ENCODE measurements at places on chromosomes 3 and 15.
A peak's percentile ranks its signal among the peaks of the same experiment; 100 is the strongest.

- DNase-seq, result no peak
Observed at GRCh38 chr3:180250172-180250571, 213.4 kb upstream of the PEX5L start.

GRCh38 chr15:63597038-63597790, at the start of gene FBXL22:
Gene FBXL22, plus strand, starts transcription at chr15:63597387. Its CDS starts 6 bp downstream, at chr15:63597393.
- no peak for DNase-seq

DNA sequence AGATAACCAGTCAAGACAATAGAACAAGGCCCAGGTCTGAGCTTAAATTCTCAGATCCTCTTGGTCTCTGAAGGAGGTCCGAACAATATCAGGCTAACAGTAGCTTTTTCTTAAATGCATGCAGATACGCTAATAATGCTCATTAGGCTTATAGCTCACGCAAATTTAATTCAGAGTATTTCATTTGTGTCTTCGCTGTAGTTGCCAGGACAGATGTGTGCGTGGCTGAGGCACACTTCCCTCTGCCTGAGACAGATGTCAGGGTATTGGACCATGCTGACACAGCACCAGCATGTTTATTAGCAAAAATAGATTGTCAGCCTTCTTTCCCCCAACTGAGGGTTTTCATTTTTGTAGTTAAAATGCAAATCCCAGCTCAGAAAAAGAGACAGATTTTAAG, 102.9 kb upstream of the BFSP2 start:
- no peak for DNase-seq

DNA sequence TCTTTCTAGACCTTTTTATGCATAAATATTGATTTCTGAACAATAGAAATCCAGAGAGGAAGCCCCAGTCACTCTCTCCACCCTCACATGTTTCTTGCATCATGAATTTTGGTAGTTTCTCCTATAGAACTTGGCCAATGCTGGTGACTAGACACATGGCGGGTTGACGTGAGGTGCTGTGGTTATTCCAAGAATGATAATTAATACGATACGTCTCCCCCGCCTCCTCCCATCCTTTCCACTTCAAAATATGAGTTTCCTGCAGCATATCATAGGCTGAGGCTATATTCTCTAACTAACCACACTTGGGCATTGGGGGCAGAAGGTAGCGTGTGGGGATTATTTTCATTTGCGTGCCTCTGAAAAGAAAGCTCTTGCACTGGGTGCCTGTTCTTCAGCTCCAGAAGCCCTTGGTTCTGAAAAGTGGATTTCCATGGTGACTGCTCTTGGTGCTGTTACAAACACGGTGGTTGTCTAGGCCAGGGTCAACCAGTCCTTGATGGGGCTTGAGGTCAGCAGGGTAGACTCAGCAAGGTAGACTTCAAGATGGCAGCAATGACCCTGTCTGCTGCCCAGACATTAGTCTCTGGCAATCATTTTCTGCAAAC, 5.3 kb downstream of the TNFSF10 start:
- DNase-seq, result no peak

DNA sequence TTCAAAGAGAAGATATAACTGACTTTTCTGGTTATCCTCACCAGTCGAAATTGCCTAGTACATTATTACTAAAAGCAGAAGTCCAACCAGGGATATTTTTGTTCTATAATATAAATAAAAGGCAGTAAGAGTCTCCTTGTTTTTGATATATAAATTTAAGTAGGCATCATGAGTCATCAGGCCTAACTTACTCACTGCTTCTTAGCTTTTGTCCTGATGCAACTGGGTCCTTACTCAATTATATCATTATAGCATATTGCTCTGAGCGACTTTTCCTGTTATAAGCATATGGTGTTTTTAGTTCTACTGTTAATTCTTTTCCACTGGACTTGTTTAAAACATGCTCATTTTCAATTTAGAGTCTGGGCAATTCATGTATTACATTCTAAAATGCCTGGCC, 910.1 kb downstream of the MCTP2 start:
- no peak for DNase-seq

- DNase-seq, result peak; percentile 73
Observed at GRCh38 chr3:52053307-52054304, 2.8 kb downstream of the DUSP7 start.

GRCh38 chr15:74259821-74260607, 23.9 kb downstream of the CCDC33 start:
- no peak for DNase-seq

DNA sequence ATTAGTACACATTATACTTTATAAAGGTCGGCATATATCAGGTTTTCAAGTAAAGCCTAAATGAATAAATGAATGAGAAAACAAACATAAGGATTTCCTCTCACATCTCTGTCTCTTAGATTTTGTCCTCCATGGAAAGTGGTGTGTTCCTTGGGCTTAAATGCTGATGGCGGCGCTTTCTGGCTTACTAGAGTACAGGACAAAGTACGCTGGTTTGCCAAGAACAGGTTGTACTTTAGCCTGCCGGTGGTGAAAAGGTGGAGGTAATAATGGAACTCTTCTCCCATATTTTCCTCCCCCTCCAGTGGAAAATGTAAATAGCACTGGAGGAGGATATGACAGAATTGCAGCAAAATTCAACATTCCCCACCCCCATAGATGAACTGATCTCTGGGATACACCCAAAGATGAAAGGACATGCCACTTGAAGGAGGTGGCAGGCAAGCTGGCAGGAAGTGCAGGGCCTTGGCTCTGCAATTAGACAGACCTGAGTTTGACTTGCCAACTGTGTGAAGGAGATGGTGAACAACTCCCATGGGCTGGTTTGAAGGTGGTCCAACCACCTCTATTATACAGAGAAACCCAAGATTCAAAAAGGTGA, 29.3 kb downstream of the CEP152 start:
- no peak for DNase-seq

DNA sequence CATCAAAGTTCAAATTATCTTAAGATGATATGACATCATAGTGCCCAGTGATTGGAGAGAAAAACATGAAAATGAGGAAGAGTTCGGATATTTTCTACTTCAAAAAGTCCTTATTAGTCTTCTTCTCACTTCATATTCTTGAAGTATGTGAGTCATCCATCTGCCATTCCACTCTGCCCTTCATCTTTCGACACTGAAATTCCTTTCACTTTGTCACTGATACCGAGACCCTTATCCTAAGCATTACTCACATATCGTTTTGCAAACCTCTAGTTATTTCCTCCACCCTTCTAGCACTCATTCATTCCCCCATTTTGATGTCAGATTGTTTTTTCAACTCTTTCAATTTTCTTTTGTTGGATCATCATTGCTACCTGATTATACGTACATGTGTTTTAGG, 4.0 kb downstream of the OR5H14 start:
- no peak for DNase-seq

- no peak for DNase-seq
Observed at GRCh38 chr3:181056136-181056732, 66.7 kb upstream of the DNAJC19 start.

GRCh38 chr15:58548308-58549012, 116.7 kb downstream of the LIPC start:
- no peak for DNase-seq

DNA sequence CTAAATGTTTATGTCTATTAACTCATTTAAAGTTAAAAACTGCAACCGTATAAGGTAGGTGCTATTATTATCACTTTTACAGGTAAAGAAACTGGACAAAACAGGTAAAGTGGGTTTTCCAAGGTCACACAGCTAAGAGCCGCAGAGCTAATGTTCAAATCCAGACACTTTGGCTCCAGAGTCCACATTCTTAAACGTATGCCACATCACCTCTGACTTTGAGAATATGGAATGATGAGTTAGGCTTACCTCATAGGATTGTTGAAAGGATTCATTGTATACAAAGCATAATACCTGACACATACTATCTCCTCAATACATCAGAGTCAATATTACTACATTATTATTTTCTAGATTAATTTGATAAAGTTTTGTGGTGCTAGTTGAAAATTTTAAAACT, 240.9 kb upstream of the STT3B start:
- DNase-seq, result no peak

DNA sequence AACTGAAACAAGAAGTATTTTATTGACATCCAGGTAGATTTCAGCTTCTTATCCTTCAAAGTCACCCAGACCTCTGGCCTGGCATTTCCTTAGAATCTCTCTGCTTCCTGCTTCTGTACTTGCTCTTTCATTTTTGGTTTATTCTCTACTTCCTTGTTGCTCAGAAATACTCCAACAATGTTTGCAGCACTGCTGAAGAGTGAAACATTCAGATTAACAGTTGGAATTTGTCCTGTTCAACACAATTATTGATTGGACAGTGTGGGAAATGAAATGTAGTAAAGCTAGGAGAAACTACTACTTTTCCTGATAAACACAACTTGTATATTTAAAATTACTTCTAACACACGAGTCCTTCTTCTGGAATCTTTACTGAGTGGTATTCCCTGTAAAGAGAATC, 81.0 kb upstream of the MEIS2 start:
- no peak for DNase-seq

GRCh38 chr15:89874926-89875564, 18.7 kb downstream of the AP3S2 start:
- DNase-seq, result peak; percentile 84

DNA sequence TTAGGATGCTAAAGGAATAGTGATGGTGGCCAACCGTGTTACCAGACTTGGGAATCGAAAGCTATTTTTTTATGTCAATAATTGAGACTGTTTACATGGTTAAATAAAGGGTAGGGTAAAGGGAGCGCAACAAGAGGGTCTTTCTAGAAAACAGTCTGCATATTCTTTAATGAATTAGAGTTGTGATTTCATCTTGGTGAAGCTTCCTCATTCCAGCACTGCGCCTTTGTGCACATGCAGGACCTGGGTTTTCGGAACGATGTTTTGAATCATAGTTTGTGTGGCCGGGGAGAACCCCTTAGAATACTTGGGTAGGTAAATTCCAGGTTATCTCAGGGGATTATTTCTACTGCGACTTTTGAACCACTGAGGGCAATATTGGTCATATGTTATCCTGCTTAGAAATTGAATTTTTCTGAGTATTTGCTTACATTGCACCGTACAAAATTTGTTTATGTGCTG, 1.3 kb downstream of the PIK3CA start:
- DNase-seq, result peak; percentile 50

- DNase-seq, result no peak
Observed at GRCh38 chr3:197001972-197002700, 27.5 kb downstream of the MELTF start.

GRCh38 chr3:71057526-71057894, 526.0 kb downstream of the FOXP1 start:
- DNase-seq, result peak; percentile 40

DNA sequence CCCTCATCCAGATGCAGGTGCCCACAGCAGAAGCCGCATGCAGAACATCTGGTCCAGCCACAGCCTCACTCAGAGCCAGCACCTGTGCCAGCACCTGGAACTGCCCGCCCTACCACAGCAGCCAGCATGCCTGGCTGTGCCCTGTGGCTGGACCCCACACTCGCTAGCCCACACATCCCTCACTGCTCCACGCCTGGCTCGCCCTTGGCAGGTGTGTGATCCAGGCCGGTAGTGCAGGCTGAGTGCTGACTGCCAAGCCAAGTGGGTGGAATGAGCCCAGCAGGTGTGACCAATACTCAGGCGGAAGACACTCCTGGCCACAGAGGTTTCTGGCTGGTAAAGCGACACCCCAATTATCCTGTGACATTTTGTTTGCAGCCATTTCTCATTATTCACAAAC, 162.4 kb upstream of the ROBO1 start:
- no peak for DNase-seq

GRCh38 chr15:80609091-80609490, 86.0 kb upstream of the ABHD17C start:
- DNase-seq, result peak; percentile 17

- DNase-seq, result no peak
Observed at GRCh38 chr3:102026656-102027055, 177.3 kb downstream of the NFKBIZ start.

- DNase-seq, result peak; percentile 47
Observed at GRCh38 chr3:48440590-48440958, 517 bp downstream of the TMA7 start.

DNA sequence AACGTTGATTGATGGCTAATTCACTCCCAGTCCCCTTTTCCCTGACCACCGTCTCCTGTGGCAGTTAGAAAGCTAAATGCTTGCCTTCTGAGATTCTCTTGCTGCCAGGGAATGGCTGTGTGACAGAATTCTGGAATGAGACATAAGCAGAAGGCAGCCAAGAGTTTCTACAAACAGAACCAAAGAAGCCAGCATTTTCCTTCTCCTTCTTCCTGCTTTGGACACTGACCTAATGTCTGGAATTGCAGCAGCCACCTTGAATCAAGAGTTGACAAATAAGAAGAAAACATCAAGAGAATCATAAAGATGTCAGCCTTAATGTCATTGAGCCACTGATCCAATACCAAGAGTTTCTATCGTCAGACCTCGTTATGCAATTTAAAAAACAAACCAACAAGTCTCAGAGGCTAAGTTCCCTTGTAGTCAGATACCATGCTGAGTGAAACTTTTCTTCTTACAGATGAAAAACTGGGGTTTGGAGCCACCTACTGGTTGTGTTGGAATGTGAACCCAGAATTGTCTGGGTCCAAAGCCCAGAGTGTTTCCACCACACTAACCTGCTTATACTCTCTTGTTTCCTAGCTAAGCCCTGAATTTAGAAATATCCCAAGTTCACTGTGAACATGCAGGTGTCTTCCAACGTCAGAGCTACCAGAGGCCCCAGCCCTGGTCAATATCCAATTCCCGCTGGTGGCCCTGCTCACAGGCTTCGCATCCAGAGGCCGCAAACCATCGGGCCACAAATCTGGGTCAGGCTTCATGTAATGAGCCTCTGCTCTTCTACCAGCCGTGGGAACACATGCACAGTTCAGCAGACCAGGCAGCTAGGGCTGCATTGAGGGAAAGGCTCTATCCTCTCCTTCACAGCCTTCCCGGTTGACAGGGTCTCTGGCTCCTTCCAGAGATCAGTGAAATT, 42.5 kb downstream of the MCF2L2 start:
- peak; percentile 84 for DNase-seq

DNA sequence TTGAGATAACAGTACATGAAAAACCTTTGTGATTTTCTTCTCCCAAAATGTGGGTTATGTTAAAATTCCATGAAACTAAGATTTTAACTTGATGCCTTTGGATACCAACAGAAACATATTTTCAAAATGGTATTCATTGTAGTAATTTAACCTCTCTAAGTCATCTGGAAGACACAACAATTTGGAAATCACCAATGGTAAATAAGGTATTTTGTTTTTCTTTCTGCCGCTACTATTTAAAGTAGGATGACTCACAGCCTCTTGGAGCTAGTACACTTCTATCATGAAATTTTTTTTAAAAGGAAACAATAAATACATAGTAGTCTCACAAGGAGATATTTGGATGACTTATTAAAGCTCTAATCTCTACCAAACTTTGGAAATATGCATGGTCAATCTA, 291.6 kb upstream of the VEPH1 start:
- DNase-seq, result no peak
